ENCODE measurements at places on chromosomes 1 and 21.
A peak's percentile ranks its signal among the peaks of the same experiment; 100 is the strongest.

- DNase-seq, result peak; percentile 36
These were observed 696 bp downstream of the LSS start for GRCh38 chr21:46227811-46228344.

DNA sequence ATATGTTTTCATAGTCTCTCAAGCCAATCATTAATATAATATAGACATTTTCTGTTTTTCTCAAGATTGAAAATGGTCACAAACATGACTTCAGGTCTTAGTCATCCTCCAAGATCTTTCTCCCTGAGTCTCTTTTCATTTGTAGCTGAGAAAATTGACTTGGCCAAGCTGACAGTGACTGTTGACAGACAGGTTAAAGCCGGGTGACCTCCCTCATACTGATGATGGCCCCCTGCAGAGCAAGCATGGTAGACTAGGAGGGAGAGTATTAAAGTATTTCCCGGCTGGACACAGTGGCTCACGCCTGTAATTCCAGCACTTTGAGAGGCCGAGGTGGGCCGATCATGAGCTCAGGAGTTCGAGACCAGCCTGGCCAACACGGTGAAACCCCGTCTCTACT lies 6.8 kb upstream of the KIAA1614 start:
- no peak for DNase-seq

DNA sequence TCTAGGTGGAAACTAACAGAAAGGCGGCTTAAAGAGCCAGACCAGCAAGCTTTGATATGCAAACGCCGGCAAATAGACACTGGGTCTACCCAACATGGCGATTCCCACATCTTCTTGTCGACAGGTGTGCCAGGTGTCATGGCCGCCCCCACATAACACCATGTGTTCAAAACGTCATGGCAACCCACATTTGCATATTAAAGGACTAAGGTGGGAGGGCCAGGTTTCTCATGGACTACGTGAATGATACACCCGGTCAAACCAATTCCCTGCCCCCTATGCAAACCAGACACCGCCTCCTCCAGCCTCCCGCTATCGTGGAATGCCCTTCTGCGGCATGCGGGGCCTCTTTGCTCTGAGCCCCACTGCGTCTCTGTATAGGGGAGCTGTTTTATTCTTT lies 41.3 kb downstream of the ICOSLG start:
- DNase-seq, result no peak

GRCh38 chr21:42598159-42598735 lies 55.2 kb upstream of the PDE9A start:
- DNase-seq, result no peak

GRCh38 chr1:899636-900317 lies 23.9 kb upstream of the SAMD11 start:
- no peak for DNase-seq

- no peak for DNase-seq
These were observed 24.1 kb upstream of the RABGAP1L start for GRCh38 chr1:174135211-174135610.

DNA sequence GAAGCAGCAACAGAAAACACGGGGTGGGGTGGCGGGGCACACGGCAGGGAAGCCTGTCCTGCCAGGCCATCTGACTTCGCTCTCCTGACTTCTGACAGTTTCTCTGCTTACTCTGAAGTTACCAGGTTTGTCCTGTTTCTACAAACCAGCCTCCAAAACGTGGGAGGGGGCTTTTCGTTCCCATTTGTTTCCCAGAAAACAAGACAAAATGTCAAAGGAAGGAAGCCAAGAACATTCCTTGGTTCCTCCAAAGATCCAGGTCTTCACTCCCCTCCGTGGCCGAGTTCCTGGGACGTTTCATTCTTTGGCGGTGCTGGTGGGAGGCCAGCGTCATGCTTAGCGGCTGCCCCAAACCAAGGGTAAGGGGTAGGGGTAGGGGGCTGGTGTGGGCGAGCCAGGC lies 49.6 kb downstream of the MEGF6 start:
- DNase-seq, result no peak

DNA sequence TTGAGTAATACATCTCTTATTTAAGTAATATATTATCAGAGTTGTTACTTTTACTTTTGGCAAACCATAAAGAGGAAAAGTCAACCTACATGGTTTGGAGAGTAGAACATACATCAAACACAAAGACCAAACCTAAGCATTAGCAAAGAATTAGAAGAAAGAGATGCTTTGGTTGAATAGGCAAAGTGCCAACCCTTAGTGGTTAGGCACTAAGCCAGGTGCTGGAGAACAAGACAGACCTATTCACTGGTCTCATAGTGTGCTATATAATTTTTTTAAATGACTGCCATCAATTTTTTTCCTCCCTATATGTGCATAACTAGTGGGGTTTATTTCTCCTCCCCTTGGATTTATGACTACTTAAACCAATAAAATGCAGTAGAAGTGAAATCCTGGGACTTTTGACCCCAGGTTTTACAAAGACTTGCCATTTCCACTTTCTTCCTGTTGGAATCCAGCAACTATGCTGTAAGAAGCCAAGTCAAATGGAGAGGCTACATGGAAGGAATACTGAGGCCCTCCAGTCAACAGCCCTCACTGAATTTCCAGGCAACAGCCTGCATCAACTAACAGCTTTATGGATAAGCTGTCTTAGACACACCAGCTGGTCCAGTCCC lies 69.8 kb upstream of the HAO2 start:
- no peak for DNase-seq

- DNase-seq, result peak; percentile 76
These were observed at the start of gene IFNAR2 for GRCh38 chr21:33229784-33230544. Gene IFNAR2, plus strand, starts transcription at chr21:33229938. Its CDS starts 11,985 bp downstream, at chr21:33241923.

DNA sequence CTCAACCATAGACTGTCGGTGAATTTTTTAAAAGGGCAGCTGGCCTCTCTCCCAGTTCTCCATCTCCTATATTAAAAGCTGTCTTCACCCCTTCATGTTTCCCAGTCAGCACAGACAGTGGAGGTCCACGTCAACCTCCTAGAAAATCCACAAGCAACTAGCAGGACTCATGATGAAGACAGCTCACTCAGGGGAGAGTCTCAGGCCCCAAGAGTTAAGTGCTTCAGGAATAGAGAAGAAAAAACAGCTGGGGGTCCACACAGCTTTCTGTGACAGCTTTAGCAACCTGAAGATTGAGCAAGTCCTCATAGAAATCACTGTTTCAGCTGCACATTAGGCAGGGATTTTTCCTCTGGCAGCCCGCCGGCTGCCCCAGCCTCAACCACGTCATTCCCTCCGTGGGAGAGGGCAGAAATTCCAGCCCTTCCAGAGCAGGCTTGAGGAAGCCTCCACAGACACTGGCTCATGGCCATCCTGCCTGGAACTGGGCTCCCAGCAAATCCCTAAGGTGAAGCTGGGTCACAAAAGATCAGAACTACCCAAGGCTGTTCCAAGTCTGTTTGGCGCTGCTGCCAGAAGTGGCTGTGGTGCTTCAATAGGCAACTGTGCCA lies 15.2 kb downstream of the GPR161 start:
- no peak for DNase-seq

GRCh38 chr1:17883136-17883535 lies 128.0 kb downstream of the ACTL8 start:
- DNase-seq, result no peak

- peak; percentile 22 for DNase-seq
These were observed at the start of gene PLPP3 for GRCh38 chr1:56578963-56579875. Gene PLPP3, minus strand, starts transcription at chr1:56579563. Its CDS starts 547 bp downstream, at chr1:56579016.

GRCh38 chr1:222844411-222844779 lies 29.6 kb downstream of the DISP1 start:
- no peak for DNase-seq

- DNase-seq, result no peak
These were observed 33.0 kb upstream of the H6PD start for GRCh38 chr1:9201401-9202239.

GRCh38 chr1:60825593-60825992 lies 256.8 kb upstream of the NFIA start:
- no peak for DNase-seq

DNA sequence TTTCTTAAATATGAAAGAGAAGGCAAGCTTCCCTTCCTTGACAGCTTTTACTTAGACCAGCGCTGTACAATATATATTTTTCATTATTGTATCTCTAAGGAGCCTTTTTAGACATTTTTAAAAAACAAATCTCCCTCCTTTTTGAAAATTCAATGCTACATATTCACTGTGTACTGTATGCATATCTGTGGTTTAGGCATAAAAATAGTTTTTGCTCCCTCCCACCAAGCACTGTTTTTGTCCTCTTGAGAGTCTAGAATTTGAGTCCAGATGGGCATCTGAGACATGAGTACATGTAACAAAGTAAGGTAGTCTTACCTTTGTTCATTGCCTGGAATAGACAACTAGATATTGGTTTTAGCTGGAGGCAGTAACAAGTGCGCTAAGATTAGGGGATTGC lies 488.5 kb upstream of the RUNX1 start:
- no peak for DNase-seq

- DNase-seq, result no peak
These were observed 39.5 kb upstream of the NEK7 start for GRCh38 chr1:198117267-198117666.

- DNase-seq, result no peak
These were observed 362.6 kb upstream of the ADGRL4 start for GRCh38 chr1:79369091-79369490.

Measured in erythroblast (primary cell).